ENCODE measurements at places on chromosomes 2 and 18. TPM values are rescaled to one million over a fixed set of nuclear protein-coding genes. Genes with fewer than 3 reads are reported as not detected.

Gene KYNU
- total RNA-seq, result not detected

Gene CD226
- 0.82 TPM for total RNA-seq

Gene DSC2
- 0.58 TPM for total RNA-seq

Gene RAB17
- total RNA-seq, result 0.68 TPM

Gene DNAJC5G
- total RNA-seq, result not detected

Gene IGFBP5
- 500 TPM for total RNA-seq

Gene FOXD4L1
- total RNA-seq, result not detected

Gene TUBA4B
- total RNA-seq, result not detected

Gene GPR35
- 2.8 TPM for total RNA-seq

Gene AOX1
- total RNA-seq, result 2.0 TPM

Measured in chondrocyte (in vitro differentiated cells).